ENCODE measurements at places on chromosomes 2 and 18. TPM values are rescaled to one million over a fixed set of nuclear protein-coding genes. Genes with fewer than 3 reads are reported as not detected.
A peak's percentile ranks its signal among the peaks of the same experiment; 100 is the strongest.

NXPH2 gene
- total RNA-seq: not detected

KCNK3 gene
- 1.6 TPM for total RNA-seq

DCDC2C gene
- total RNA-seq: not detected

ALKAL2 gene
- total RNA-seq: 9.1 TPM

- no peak overlapping the region for H3K4me3 ChIP-seq
- H3K27me3 ChIP-seq: no peaks in the 10 kb centered on the region
- H3K4me1 ChIP-seq: no peaks in the 10 kb centered on the region
- DNase-seq: no peak
- no peak overlapping the region for H3K27ac ChIP-seq
These were observed 81.5 kb downstream of the DPP4 start for GRCh38 chr2:161992531-161992930.

- H3K36me3 ChIP-seq: no peaks in the 10 kb centered on the region
- H3K4me3 ChIP-seq: no peak overlapping the region
- H3K27ac ChIP-seq: no peak overlapping the region
- H3K4me1 ChIP-seq: no peaks in the 10 kb centered on the region
These were observed 28.7 kb upstream of the MFSD6 start for GRCh38 chr2:190379249-190379964.

DNA sequence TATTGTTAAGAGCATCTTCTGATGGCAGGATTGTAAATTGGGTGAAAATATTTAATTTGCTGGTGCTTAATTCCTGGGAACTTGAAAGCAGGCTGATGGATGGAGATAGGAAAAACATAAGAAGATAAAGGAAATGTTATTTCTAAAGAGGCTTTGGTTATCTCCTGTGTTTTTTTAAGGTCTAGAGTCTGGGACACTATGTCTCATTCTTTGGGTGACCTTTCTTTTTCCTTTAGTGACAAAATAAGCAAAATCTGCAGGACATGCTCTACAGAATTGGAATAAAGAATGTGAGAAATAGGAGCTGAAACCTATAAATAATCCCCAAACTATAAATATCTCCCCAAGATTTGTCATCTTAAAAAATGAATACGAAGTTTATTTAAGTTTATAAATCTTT lies 241.7 kb downstream of the DSC3 start:
- H3K27me3 ChIP-seq: no peaks in the 10 kb centered on the region
- H3K4me3 ChIP-seq: no peak overlapping the region
- H3K4me1 ChIP-seq: no peaks in the 10 kb centered on the region
- H3K27ac ChIP-seq: no peak overlapping the region

DNA sequence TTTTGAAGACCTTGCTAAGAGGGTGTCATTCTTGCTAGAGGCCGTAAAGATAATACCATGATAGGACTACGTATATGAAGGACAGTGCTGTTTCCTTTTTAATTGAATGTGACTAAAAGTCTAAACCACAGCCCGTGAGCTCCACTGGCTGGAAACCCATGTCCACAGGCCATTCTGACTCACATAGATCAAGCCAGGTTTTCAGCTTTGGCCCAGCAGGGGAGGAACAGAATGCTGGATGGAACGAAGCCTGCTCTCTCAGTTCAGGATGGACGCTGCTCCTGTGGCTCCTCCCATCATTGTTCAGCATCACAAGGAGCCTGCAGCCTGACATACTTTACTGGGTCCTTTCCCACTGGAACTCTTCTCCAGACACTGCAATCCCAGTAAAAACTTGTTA lies 47.6 kb downstream of the ALPK2 start:
- H3K27ac ChIP-seq: no peak overlapping the region
- H3K4me1 ChIP-seq: no peaks in the 10 kb centered on the region
- no peak overlapping the region for H3K4me3 ChIP-seq
- H3K36me3 ChIP-seq: no peaks in the 10 kb centered on the region
- DNase-seq: no peak

GRCh38 chr2:31196622-31197021 lies 20.7 kb downstream of the CAPN14 start:
- no peaks in the 10 kb centered on the region for H3K27me3 ChIP-seq
- no peak overlapping the region for H3K4me3 ChIP-seq
- no peak overlapping the region for H3K27ac ChIP-seq
- no peaks in the 10 kb centered on the region for H3K36me3 ChIP-seq

DNA sequence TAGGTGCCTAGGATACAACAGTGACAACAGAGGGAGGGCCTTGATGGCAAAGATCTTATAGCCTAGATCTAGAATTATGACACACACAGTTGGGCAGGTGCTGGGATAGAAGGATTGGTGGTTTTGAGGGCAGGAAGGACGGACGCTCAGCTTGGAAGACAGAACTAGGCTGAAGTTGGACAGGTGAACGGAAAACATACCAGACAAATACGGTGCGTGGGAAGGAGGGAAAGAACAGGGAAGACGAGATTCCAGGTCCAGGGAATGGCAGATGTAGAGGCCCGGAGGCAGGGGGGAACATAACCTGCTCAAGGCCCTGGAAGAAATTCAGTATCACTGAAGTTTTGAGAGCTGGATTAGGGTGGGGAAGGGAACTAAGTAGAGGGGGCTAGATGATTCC lies 40.8 kb downstream of the CRACDL start:
- H3K36me3 ChIP-seq: no peaks in the 10 kb centered on the region
- H3K27me3 ChIP-seq: no peaks in the 10 kb centered on the region
- no peak overlapping the region for H3K27ac ChIP-seq
- H3K4me1 ChIP-seq: no peaks in the 10 kb centered on the region
- DNase-seq: peak; percentile 10

DNA sequence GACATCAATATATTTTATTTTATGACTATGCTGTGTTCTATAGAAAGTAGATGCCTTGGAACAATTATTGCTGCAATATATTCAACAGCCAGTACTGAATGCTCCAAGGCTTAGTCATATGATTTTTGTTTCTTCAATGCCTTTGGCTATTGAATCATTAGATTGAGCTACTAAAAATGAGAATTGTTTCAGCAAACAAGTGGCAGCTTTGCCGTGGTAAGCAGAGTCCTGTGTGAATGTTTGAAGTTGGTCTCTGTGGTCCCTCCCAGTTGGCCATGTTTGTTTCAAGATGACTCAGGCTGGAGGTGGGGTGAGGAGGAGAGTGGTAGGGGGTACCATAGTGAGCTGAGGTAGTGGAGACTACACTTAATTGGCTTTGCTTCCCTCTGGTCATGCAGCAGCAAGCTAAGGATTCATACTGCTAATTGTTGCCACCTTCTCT lies 198.6 kb upstream of the EPAS1 start:
- H3K27me3 ChIP-seq: no peaks in the 10 kb centered on the region
- peak overlapping the region; percentile 63 for H3K27ac ChIP-seq
- H3K36me3 ChIP-seq: no peaks in the 10 kb centered on the region
- no peaks in the 10 kb centered on the region for H3K4me1 ChIP-seq

- no peak overlapping the region for H3K4me3 ChIP-seq
- no peak overlapping the region for H3K27ac ChIP-seq
- H3K36me3 ChIP-seq: no peaks in the 10 kb centered on the region
These were observed 76.0 kb downstream of the TGIF1 start for GRCh38 chr18:3525870-3526420.

DNA sequence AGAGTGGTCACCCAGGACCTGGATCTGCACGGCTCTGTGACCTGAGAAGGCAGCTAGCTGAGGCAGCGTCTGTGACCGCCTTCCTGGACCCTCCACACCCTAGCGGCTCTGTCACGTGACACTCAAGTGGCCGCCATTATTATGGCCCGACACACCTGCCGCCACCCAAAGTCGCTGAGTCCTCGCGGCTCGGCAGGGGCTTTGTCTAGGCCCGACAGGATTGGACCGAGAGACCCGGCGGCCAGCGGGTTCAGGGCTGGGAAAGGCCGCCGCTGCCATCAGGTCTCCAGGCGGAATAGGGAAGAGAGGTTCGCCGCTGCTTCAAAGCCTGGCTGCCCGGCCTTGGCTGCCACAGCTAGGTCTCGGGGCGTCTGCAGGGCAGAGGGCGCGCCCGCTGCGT lies 1162.5 kb upstream of the LRRTM1 start:
- H3K4me1 ChIP-seq: no peaks in the 10 kb centered on the region
- H3K36me3 ChIP-seq: no peaks in the 10 kb centered on the region
- no peaks in the 10 kb centered on the region for H3K27me3 ChIP-seq
- H3K4me3 ChIP-seq: no peak overlapping the region
- DNase-seq: peak; percentile 43

GRCh38 chr2:30428827-30429461 lies 18.1 kb upstream of the LCLAT1 start:
- H3K4me3 ChIP-seq: no peak overlapping the region
- no peak for DNase-seq
- H3K27me3 ChIP-seq: no peaks in the 10 kb centered on the region
- no peaks in the 10 kb centered on the region for H3K36me3 ChIP-seq
- no peak overlapping the region for H3K27ac ChIP-seq

DNA sequence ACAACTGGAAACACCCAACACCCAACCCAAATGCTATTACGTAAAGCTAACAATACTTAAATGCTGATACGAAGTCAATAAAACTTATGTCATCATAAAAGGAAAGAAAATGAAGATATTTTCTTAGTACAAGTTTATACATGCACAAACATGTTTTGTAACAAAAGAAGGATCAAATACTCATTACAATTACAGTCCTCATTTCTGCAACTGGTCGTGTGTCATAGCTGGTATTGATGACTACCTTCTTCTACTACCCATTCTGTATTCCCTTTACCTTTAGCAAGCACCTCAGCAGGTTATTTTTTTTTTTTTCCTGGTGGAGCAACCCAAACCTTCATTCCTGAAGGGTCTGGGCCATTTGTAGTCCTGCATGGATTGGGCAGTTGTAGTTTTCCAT lies 1298.5 kb downstream of the SUCLG1 start:
- no peaks in the 10 kb centered on the region for H3K36me3 ChIP-seq
- H3K4me3 ChIP-seq: no peak overlapping the region
- H3K4me1 ChIP-seq: no peaks in the 10 kb centered on the region
- no peak overlapping the region for H3K27ac ChIP-seq

GRCh38 chr2:55108456-55109160 lies 58.4 kb upstream of the RTN4 start:
- no peak for DNase-seq
- peaks cover 13% of the 10 kb centered on the region for H3K4me1 ChIP-seq
- no peaks in the 10 kb centered on the region for H3K36me3 ChIP-seq
- no peaks in the 10 kb centered on the region for H3K27me3 ChIP-seq

GRCh38 chr2:29691391-29691950 lies 229.9 kb downstream of the ALK start:
- no peaks in the 10 kb centered on the region for H3K4me1 ChIP-seq
- no peak overlapping the region for H3K4me3 ChIP-seq
- H3K36me3 ChIP-seq: no peaks in the 10 kb centered on the region
- H3K27ac ChIP-seq: no peak overlapping the region
- no peak for DNase-seq
- no peaks in the 10 kb centered on the region for H3K27me3 ChIP-seq

DNA sequence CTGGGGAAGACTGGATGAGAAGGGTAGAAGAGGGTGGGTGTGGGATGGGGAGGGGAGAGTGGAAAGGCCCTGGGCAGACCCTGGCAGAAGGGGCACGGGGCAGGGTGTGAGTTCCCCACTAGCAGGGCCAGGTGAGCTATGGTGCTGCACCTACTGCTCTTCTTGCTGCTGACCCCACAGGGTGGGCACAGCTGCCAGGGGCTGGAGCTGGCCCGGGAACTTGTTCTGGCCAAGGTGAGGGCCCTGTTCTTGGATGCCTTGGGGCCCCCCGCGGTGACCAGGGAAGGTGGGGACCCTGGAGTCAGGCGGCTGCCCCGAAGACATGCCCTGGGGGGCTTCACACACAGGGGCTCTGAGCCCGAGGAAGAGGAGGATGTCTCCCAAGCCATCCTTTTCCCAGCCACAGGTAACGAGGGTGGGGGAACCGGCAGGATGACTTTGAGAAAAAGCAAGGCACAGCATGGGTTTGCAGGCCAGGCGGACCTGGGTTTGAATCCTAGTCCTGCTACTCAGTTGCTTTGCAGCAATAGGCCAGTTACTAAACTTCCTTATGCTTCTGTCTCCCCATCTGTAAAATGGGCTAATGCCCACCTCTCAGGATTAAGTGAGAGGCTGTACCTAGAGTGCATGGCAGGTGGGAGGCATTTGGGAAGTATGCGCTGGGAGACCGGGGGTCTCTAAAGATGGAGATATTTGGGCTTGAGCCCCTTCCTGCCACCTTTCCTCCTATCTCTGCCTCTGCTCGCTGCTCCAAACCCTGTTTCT lies at the start of gene INHA:
Gene INHA, plus strand, starts transcription at position 74 of the 765 bp plus-strand sequence. Its CDS starts 65 bp downstream, at position 139.
- DNase-seq: no peak
- no peaks in the 10 kb centered on the region for H3K36me3 ChIP-seq
- no peaks in the 10 kb centered on the region for H3K4me1 ChIP-seq
- peak within 1 kb of the TSS; percentile 76 for H3K27ac ChIP-seq
- H3K27me3 ChIP-seq: no peaks in the 10 kb centered on the region

- DNase-seq: peak; percentile 70
- no peaks in the 10 kb centered on the region for H3K4me1 ChIP-seq
- no peaks in the 10 kb centered on the region for H3K36me3 ChIP-seq
- peak within 1 kb of the TSS; percentile 56 for H3K4me3 ChIP-seq
These were observed at the start of gene QPCT for GRCh38 chr2:37344453-37345361. QPCT (plus strand) TSS chr2:37344630; CDS start chr2:37344732, 102 bp downstream.

- no peaks in the 10 kb centered on the region for H3K27me3 ChIP-seq
- H3K4me1 ChIP-seq: no peaks in the 10 kb centered on the region
- no peak overlapping the region for H3K27ac ChIP-seq
- no peak overlapping the region for H3K4me3 ChIP-seq
- DNase-seq: no peak
These were observed 112.4 kb upstream of the DDX18 start for GRCh38 chr2:117702098-117702497.

GRCh38 chr2:10047616-10048500 lies 4.5 kb downstream of the KLF11 start:
- H3K27me3 ChIP-seq: no peaks in the 10 kb centered on the region
- no peaks in the 10 kb centered on the region for H3K36me3 ChIP-seq
- H3K4me3 ChIP-seq: no peak overlapping the region
- no peak for DNase-seq
- H3K4me1 ChIP-seq: no peaks in the 10 kb centered on the region

- no peak for DNase-seq
- H3K4me1 ChIP-seq: no peaks in the 10 kb centered on the region
- H3K4me3 ChIP-seq: no peak overlapping the region
- no peaks in the 10 kb centered on the region for H3K27me3 ChIP-seq
- no peak overlapping the region for H3K27ac ChIP-seq
These were observed 7.8 kb downstream of the LIMS1 start for GRCh38 chr2:108542071-108542470.

DNA sequence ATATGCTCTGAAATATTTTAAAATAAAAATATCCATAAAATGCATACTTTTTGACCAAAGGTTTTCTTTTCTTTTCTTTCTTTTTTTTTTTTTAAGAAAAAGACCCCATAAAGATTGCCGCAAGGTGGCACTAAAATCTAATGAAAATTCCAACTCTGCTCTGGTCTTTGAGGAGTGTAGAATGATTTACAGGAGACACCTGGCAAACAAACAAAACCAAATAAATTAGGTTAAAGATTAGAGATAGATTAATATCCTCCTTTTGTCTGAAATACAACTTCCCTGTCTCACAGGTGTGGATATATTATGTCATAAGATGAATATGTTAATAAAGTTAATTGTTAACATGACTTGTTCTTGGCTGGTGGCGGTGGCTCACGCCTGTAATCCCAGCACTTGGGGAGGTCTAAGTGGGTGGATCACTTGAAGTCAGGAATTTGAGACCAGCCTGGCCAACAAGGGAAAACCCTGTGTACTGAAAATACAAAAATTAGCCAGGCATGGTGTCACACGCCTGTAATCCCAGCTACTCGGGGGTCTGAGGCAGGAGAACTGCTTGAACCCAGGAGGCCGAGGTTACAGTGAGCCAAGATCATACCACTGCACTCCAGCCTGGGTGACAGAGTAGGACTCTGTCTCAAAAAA lies 3.5 kb upstream of the RHOB start:
- H3K27ac ChIP-seq: peak overlapping the region; percentile 18
- H3K4me1 ChIP-seq: no peaks in the 10 kb centered on the region
- no peaks in the 10 kb centered on the region for H3K27me3 ChIP-seq
- no peak overlapping the region for H3K4me3 ChIP-seq
- no peaks in the 10 kb centered on the region for H3K36me3 ChIP-seq
- DNase-seq: no peak

GRCh38 chr2:238793801-238794449 lies 54.0 kb upstream of the TWIST2 start:
- no peak overlapping the region for H3K27ac ChIP-seq
- H3K27me3 ChIP-seq: no peaks in the 10 kb centered on the region
- H3K36me3 ChIP-seq: no peaks in the 10 kb centered on the region
- no peak for DNase-seq

Measured in Peyer's patch (tissue), 4 donors.